ENCODE measurements at places on chromosomes 13 and 19.

DNA sequence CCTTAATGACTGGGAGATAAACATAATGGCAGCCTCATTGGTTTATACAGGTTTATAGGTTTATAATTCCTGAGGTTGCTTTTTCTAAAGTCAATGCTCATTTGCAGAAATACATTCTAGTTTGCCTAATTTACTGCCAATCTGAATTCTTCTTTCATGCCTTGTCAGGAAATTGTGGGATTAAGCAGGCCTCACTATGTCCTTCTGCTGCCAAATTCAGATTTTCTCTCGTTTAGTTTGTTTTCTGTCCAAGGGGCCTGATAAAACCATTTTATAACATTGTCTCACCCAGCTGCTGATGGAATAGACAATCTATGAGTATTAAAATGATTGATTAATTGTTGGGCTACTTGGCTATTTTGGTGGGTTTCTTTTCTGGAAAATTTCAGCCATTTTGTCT lies 42.4 kb upstream of the OBI1 start:
- DNase-seq: no peak

DNA sequence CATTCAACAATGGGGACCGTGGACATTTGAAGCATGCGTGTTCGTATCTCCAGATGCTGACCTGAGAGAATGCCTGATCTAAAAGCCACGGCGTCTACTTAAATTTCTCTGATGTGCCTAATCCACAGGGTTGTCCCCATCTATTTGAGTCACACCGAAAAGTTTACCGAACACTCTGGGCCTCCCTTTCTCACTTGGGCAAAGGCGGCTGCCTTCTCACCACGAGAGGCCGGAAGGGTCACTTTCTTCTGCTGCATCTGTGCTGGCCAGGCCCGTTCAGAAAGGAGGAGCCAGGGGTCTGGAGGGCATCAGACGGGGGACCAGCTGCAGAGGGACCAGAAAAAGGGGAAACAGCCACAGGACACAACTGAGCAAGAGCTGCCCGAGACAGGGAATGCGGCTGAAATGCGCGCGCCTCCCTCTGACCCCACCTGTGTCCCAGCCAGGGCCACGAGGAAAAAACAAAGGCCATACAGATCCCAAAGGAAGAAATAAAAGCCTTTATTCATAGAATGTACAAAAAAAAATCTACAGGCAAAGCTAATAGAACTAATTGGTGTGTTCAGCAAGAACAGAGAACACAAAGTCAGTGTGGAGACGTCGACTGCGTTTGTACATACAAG lies 71.3 kb upstream of the C13orf46 start:
- DNase-seq: no peak

DNA sequence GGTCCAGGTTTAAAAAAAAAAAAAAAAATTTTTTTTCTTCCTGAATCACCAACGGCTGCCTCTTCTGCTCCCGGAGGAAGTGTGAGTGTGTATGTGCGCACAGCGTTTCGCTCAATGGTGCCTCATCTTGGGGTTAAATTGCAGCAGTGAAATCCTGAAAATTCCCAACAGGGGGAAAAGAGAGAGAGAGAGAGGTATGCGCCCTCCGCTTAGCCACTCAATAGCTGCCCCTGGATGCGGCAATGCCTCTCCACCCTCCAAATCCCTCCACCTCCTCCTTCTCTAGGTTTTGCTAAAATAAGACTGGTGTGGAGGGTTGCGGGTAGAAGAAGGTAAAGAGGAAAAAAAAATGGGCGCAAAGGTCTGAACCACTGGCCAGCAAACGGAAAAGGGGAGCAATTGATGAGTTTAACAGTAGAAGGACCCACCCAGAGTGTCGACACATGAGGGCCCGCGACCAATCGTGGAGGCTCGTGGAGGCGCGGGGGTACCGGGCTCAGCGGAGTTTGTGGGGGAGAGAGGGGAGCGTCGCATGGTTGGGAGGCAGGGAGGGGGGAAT lies 853 bp upstream of the CACNA1A start:
- peak; percentile 59 for DNase-seq

GRCh38 chr19:39436350-39436716 lies 584 bp upstream of the RPS16 start:
- no peak for DNase-seq

GRCh38 chr13:105193026-105193425 lies 1342.4 kb downstream of the EFNB2 start:
- peak; percentile 34 for DNase-seq

DNA sequence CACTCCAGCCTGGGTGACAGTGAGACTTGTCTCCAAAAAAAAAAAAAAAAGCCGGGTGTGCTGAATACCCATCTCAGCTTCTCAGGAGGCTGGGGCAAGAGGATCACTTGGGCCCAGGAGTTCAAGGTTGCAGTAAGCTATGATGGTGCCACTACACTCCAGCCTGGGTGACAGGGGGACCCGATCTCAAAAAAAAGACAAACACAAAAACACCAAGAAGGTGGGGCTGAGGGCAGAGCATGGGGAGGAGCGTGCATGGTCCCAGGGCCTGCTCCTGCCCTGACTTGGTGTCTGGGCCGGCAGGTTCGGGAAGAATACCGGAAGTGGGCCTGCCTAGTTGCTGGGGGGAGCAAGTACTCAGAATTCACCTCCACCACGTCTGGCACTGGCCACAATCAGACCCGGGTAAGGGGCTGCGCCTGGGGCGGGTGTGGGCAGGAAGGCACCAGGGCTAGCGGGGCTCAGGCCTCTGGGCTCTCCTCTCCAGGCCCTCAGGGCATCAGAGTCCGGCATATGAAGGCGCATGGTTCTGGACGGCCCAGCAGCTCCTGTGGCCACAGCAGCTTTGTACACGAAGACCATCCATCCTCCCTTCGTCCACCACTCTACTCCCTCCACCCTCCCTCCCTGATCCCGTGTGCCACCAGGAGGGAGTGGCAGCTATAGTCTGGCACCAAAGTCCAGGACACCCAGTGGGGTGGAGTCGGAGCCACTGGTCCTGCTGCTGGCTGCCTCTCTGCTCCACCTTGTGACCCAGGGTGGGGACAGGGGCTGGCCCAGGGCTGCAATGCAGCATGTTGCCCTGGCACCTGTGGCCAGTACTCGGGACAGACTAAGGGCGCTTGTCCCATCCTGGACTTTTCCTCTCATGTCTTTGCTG lies 11.3 kb downstream of the DDX39A start:
- no peak for DNase-seq

GRCh38 chr19:11377756-11378155 lies 3.3 kb downstream of the SWSAP1 start:
- DNase-seq: no peak

- no peak for DNase-seq
These were observed 1701.3 kb upstream of the PRR20A start for GRCh38 chr13:55439450-55439849.

- DNase-seq: peak; percentile 59
These were observed 75.3 kb downstream of the CACNA1A start for GRCh38 chr19:13430790-13431582.

DNA sequence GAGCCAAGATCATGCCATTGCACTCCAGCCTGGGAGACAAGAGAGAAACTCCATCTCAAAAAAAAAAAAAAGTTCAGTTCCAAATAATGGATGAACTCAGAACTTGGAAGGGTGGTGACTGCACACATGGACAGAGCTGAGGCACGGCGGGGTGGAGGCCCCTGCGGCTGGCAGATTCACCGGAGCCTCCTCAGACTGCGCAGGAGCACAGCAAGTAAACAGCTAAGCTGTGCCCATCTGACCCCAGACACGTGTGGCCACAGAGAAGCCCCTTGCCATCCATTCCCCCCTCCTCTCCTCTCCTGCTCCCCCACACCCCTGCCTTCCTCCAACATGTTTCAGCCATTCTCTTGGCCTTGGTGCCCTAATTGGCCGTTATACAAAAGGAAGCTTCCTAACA lies 15.6 kb upstream of the PROZ start:
- no peak for DNase-seq

DNA sequence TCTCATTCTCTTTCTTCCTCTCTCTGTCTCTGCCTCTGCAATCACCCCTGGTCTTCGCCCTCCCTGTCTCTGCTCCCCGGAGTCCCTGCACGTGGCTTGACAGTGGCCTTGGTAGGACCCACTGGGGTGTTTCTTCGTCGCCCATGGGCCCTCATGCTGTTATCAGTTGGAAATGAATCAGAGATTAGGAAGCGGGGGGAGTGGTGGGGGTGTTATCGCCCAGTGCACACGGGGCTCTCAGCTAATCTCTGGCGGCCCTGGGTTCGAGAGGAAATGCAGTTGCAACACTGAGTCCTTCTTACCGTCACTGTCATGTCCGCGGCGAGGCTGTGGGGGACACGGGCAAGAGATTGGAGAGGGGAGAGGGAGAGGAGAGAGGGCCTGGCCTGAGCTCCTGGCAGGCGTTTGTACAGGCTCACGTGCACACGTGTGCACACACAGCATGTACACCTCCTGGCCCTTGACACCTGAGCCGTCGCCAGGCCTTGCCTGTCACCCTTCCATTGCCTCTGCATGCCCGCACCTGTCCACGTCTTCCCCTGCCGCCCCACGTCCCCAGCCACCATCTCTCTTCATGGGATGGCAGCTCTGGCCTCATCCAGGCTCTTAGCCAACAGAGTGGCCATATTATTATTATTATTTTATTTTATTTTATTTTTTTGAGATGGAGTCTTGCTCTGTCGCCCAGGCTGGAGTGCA lies 37.8 kb upstream of the SLC7A10 start:
- DNase-seq: no peak

GRCh38 chr13:113084943-113085540 lies 20.5 kb upstream of the F7 start:
- DNase-seq: peak; percentile 63

DNA sequence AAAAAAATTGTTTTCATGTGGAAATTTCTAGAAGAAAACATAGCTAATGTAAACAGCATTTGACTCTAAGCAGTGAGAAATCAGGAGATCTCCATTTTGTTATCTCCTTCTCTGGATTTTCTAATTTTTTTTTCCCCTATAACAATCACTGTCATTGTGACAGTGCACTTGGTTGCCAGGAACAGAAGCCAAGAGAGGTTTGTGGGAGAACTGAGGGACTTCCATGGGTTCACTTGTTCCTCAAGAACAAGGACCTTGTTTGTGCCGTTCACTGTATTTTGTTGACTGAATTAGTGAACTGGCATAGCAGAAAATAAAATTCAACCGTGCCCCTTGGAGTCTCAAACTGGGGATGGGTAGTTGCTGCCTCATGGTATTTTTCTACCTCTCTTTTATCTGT lies 17.1 kb downstream of the SHISA7 start:
- no peak for DNase-seq

- no peak for DNase-seq
These were observed 32.6 kb upstream of the GATAD2A start for GRCh38 chr19:19372656-19373416.

DNA sequence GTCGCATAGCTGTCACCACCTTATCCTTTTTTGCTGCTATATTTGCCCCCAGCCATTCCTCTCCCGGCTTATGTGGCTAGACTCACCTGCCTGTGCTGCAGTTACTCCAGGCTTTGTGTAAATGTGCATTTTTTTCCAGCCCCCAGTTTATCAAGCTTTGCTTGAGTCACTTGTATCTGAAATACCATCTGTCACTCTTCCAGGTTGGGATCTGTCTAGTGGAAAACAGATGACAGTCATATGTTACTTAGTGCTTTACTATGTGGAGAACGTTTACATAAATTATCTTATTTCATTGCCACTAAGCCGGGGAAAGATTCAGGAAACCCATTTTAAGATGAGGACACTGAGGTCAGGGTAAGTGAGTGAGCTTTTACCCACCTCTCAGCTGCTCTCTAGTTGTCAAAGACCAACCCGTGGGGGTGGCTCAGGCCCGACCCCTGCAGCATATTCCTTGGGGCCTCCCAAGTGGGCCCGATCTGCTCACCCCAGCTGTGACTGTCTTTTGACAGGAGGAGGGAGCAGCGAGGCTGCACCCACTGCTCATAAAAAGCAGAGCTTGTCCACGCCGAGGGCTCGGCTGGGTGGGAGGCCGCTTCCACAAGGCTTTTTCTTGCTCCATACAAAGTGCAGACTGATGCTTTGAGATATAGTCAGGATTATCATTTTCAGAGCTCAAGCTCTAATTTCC lies 7.2 kb downstream of the GJB2 start:
- DNase-seq: no peak

- DNase-seq: peak; percentile 86
These were observed 310.9 kb downstream of the ZNF536 start for GRCh38 chr19:30682999-30683536.

- DNase-seq: no peak
These were observed 40.8 kb upstream of the RANBP3 start for GRCh38 chr19:6018786-6019185.

- DNase-seq: no peak
These were observed 363 bp downstream of the CACNA1A start for GRCh38 chr19:13505761-13506470.

GRCh38 chr13:95955255-95955654 lies 97.9 kb downstream of the UGGT2 start:
- DNase-seq: no peak

GRCh38 chr19:6516018-6516658 lies 14.0 kb upstream of the TUBB4A start:
- peak; percentile 97 for DNase-seq

- no peak for DNase-seq
These were observed 546.1 kb downstream of the SUCLA2 start for GRCh38 chr13:47454986-47455385.

DNA sequence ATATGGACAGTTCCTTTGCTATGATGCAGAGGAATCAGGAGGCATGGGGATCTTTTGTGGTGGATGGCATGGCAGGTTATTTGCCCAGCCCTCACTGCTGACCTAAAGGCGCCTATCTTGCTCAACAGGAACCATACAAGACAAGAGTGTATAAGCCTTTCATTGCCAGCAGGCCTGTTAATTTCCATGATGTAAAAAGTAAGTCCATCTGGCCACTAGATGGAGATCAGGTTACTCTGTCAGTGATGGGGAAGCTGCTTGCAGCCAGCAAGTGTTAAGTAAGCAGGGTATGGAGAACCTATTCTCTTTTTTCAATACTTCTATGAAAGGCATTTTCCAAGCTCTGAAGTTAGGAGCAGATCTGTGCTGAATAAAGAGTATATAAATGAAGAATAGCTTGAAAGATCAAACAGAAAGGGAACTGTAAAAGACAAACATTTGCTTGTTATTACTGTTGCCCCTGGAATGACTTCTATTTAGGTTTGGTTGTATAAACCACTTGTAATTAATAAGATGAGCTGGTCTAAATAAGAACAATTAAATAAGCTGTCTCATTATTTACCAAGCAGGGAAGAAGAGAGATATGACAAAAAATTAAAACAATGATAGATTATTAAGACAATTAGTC lies 210.9 kb downstream of the RGCC start:
- peak; percentile 97 for DNase-seq
